GM06990 (cell line): ENCODE measurements at places on chromosomes 2 and 18.
A peak's percentile ranks its signal among the peaks of the same experiment; 100 is the strongest.

DNA sequence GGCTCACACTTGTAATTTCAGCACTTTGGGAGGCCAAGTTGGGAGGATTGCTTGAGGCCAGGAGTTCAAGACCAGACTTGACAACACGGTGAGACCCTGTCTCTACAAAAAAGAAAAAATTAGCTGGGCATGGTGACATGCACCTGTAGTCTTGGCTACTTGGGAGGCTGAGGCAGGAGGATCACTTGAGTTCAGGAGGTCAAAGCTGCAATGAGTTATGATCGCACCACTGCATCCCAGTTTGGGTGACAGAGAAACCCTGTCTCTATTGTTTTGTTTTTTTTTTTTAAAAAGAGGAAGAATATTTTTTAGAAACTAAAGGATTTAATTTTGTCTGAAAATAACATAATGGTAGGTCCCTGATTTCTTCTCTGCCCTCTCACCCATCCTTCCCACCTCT lies 79.4 kb upstream of the TMEM200C start:
- DNase-seq, result no peak

GRCh38 chr2:27320958-27321543 lies 1.8 kb downstream of the MPV17 start:
- DNase-seq, result no peak

GRCh38 chr18:43279015-43279744 lies 1.9 kb upstream of the SYT4 start:
- DNase-seq, result no peak

- no peak for DNase-seq
These were observed 24.9 kb downstream of the TRAPPC12 start for GRCh38 chr2:3404349-3404894.

GRCh38 chr2:130353291-130354138 lies 2.3 kb upstream of the PTPN18 start:
- no peak for DNase-seq

- no peak for DNase-seq
These were observed 245.4 kb downstream of the GALR1 start for GRCh38 chr18:77495079-77495478.

DNA sequence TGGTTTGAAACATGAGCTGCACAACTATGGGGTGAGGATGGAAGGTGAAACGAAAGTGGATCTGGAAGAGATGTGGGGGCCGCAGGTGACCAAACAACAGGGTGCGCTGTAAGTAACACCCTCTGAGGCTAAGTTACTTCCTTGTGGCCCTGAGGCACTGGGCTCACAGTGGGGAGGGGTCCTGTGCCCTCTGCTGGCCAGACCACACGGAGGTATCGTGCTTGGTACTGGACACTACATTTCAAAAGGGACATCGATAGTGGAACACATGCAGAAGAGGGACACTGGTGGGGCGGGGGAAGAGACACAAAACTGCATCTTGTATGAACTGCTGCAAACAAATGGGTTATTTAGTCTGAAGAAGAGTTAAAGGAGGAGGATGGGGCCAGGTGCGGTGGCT lies 110.6 kb downstream of the CLIP4 start:
- no peak for DNase-seq

DNA sequence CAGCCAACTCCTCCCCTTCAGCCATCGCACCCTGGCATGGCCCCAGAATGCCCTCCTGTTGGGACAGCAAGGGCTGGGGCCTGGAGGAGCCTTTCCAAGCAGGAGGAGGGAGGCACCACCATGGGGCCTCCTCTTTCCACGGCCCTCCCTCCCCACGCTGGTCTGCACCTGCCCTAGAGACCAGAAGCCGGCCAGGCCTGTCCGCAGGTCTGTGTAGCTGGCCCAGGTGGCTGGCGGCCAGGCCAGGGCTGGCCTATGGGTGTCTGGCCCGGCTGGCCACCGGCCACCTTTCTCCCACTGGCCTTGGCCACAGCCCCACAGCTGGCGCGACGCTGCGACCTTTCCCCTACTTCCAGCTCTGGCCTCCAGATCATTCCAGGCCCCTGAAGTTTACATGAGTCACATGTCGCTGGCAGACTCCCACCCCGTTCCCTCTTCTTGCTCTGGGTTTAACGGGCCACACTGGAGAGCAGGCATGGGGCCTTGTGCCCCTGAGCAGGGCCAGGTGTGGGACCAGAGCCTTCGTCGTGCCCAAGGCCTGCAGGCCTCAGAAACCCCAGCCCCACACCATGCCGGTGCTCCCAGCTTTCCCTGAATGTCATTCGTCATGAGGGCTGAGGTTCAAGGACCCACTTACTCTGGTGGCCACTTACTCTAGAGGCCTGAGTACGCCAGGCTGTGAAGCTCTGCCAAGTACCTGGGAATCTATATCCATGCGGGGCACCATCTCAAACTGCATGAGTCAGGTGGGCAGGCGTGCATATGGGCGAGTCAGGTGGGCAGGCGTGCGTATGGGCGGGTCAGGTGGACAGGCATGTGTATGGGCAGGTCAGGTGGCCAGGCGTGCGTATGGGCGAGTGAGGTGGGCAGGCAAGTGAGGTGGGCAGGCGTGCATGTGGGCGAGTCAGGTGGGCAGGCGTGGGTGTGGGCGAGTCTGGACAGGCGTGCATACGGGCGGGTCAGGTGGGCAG lies 33.3 kb upstream of the KLF11 start:
- no peak for DNase-seq

GRCh38 chr2:62231541-62231940 lies 35.6 kb downstream of the B3GNT2 start:
- no peak for DNase-seq

DNA sequence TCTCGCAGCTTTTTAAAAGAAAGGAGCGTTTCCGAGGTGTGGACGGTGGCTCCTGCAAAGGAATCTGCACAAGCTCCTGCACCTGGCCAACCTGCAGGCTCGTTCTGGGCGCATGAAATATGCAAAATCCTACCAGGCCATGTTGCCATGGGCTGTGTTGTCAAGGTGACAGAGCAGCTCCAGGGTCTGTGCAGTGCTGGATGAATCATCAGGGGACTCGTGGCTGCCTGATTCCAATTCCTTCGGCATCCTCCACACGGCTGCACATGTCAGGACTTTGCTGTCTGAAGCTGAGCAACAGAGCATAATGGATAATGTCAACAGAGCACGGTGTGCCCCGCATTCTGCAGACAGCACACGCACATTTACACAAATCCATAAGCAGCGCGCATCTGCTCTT lies 120.5 kb downstream of the EIPR1 start:
- no peak for DNase-seq

DNA sequence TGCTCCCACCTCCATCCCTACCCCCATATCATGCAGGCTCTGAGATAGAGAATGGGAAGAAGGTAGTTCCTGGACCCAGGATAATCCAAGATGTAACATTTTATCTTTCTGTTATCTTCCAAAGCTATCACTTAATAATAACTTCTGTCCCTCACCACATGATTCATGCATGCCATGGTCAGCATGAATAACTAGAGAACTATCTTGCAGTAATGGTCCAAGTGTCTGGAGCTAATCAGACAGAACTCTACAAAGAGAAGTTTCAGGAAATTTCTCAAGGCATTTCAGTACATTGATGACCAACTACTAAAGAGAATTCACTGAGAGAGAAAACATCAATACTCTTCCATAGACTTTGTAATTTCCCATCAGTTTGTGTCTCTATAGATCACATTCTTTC lies 1469.7 kb upstream of the PIK3C3 start:
- no peak for DNase-seq

GRCh38 chr2:144329472-144329871 lies 190.4 kb downstream of the ZEB2 start:
- DNase-seq, result no peak

GRCh38 chr2:121596221-121597080 lies 52.8 kb downstream of the CLASP1 start:
- peak; percentile 56 for DNase-seq

- DNase-seq, result no peak
These were observed 126.7 kb upstream of the OTX1 start for GRCh38 chr2:62923881-62924280.

- DNase-seq, result no peak
These were observed 81.8 kb upstream of the LCLAT1 start for GRCh38 chr2:30365201-30365600.

DNA sequence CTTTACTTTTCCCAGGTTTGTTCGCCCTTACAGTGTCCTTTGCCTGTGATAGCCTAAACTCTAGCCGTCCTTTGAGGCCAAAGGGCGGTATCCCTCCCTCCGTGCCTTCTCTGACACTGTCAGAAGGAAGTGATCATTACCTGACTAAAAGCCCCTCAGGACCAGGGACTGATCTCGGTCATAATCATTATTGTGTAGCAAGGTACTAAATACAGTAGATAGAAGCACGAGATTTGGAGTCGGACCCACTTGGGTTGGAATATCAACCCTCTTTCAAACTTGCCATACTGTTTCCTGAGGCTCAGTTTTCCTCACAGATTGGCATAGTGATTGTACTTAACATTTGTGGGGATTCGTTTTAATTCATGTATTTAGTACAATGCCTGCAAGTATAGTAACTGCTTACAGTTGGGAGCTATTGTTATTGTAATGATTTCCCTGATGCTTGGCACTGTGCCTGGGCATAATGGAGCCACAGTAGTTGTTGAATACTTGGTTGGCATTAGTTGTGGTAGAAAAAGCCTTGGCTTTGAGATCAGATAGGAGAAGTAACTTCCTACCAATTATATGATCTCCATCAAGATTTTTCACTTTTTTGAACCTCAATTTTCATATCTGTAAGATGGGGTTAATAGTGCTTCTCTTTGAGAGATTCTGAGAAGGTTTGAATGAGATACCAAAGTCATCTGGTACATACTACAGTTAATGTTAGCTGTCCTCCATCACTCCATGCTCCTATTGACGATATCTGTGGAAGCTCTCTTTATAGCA lies 836 bp downstream of the STK11IP start:
- DNase-seq, result no peak

- DNase-seq, result no peak
These were observed 15.4 kb upstream of the MLPH start for GRCh38 chr2:237471438-237472186.

DNA sequence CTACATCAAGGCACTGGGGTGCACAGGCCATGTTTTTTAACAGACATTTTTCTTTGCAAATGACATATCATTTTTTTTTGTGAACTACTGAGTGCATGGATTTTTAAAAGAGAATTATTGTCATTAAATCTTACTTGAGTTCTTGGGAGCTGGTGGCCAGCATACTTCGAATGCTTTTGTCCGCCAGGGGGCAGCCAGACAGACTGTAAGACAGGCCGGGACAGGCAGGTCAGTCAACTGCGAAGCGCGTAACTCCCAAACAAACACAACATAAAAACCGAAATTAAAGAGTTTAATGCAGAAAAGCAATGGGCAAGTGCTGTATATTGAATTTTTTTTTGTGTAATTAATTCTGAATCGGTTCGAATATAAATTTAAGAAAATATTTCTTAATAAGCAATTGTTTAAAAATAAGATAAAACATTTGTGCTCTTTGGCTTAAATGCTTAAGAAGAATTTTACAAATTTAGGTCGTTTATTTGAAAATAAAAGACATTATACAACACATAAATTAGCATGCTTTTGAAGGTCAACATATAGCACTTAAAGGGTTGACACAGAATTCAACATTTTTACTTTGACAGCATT lies 142.2 kb upstream of the PXDN start:
- no peak for DNase-seq

- DNase-seq, result no peak
These were observed 5.2 kb downstream of the RTTN start for GRCh38 chr18:70200286-70200685.

DNA sequence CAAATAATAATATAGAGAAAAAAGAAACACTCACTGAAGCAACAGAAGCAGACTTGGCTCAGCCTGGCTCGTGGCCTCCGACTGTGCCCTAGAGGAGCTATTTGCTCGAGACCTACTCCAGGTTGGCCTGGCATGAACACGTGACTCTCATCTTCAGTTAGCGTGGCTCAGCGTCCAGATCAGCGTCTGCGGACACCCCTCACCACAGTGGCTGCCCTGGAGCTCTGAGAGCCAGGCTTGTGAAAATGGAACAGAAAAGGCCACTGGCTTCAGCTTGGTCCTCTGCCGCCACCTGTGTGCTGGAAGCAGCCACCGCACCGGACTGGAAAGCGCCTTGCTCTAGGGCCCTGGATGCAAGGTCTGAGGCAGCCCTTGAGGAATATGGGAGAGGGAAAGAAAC lies 1184.0 kb upstream of the GYPC start:
- DNase-seq, result peak; percentile 11

DNA sequence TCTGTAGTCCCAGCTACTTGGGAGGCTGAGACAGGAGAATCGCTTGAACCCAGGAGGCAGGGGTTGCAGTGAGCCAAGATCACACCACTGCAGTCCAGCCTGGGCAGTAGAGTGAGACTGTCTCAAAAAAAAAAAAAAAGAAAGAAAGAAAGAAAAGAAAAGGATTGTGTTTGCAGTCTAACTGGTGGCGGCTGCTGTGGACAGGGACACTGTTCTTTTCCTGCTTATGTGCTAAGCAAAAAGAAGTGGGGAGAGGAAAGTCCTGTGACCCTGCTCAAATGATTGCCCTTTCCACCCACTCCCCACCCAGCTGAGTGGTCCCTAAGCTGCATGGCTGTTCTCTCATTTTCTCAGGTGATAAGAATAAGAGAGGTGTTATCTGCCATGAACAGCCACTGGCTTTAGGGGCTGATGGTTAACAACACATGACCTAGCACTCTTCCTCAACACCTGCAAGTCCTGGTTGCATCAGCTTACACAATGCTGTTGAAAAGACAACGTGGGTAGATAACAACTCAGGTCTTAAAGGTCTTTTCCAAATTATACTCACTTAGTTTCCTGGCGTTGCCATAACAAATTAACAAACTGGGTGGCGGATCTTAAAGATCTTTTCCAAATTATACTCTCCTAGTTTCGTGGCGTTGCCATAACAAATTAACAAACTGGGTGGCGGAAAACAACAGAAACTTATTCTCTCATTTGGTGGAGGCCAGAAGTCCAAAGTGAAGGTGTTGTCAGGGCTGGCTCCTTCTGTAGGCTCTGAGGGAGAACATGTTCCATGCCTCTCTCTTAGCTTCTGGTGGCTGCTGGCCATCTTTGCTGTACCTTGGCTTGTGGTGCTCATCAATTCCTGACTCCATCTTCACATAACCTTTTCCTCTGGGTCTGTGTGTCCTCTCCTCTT lies 90.3 kb upstream of the RTN4 start:
- DNase-seq, result no peak

GRCh38 chr2:148342086-148342485 lies 302.5 kb upstream of the EPC2 start:
- no peak for DNase-seq

- no peak for DNase-seq
These were observed 318.4 kb downstream of the GULP1 start for GRCh38 chr2:188610050-188610444.

- DNase-seq, result no peak
These were observed 235.4 kb downstream of the EIPR1 start for GRCh38 chr2:3142210-3142609.

DNA sequence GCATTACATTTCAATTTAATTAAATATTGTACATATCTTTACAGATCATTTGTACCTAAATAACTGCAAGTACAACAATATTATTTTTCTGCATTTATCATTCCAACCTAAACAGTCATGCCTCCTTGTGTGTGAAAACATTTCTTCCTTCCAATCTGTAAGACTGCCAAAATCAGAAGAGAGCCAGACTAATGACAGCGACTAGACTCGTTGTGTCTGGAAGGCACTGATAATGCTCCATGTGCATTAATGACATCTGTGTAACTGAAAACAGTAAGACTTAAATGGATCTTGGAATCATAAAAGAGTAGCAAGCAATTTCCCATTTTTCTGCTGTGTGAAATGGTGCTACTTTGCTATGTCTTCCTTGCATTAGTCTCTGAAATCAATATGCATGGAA lies 278.0 kb upstream of the DSEL start:
- no peak for DNase-seq

- no peak for DNase-seq
These were observed 206.7 kb downstream of the EIPR1 start for GRCh38 chr2:3170792-3171455.
